Daoy (cell line): ENCODE measurements at places on chromosomes 3 and 15.

DNA sequence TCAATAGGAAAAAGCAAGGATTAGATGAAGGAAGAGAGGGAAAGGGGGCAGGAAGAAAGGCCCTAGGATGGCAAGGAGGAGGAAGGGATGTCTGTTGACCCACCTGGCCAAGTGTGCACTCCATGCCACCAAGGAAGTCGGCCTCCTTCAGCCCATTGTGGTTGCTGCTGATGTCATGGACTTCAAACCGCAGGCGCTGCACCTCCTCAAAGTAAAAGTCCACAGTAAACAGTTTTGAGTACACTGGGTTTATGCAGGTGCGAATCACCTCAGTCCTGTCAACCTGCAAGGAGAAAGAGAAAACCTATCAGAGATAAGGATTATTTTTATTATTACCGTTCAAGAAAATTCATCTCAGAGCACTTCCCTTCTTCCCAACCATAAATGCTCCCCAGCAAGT, 220.6 kb upstream of the MRPL3 start:
- no peak for DNase-seq

- DNase-seq: no peak
Observed at GRCh38 chr3:194176274-194176991, 40.5 kb downstream of the HES1 start.

DNA sequence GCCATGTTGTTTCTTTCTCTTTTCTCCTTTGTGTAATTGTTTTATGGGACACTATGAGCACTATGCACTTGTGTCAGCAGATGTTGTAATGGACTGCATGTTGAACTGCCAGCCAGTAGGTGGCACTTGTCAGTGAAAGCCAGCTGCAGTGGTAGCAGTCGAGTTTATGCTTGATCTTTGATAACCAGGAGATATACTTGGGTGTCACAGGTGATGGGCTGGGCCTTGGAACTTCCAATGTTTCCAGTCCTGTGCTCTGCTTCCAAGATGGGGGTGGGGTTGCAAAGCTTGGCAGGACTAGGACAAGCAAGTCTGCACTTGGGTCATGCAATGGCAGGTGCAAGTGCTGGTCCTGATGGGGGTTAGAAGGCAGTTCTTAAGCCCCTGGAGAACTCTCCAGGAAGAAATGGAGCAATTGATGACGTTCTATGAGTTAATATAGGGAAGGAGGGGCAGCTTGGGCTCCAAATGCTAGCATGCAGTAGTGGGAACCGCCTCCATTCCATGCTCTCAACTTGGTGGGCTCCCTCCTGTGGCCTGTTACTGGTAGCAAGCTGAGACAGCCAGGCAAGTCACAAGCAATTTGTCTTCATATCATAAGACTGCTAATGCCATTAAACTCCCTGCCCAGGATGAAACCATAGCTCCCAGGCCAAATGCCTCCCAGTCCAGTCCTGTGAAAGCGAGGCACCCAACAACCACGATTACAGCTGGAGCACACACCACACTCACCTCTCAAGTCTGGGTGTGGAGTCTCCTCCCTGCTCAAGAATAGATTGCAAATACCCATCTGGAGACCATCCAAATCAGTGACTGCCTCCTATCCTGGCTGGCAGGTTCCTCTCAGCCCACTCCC, 287.2 kb downstream of the CGGBP1 start:
- peak; percentile 9 for DNase-seq

GRCh38 chr15:69793781-69794451, 303.8 kb downstream of the TLE3 start:
- no peak for DNase-seq

DNA sequence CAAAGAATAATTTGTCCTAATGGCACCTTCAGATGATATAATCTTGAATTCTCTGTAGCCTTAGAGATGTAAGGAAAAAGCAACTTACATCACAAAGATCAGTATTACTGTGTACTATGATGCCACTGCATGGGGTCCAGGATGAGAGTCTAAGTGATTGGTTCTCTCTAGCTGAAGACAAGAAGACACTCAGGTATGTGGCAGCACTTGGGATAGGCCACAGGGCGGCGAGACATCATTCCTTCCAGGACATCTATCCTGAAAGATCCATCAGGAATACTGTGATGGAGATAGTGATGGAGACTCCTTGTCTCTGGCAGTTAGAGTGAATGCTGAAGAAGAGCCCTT, 2.5 kb downstream of the CD200 start:
- DNase-seq: no peak

DNA sequence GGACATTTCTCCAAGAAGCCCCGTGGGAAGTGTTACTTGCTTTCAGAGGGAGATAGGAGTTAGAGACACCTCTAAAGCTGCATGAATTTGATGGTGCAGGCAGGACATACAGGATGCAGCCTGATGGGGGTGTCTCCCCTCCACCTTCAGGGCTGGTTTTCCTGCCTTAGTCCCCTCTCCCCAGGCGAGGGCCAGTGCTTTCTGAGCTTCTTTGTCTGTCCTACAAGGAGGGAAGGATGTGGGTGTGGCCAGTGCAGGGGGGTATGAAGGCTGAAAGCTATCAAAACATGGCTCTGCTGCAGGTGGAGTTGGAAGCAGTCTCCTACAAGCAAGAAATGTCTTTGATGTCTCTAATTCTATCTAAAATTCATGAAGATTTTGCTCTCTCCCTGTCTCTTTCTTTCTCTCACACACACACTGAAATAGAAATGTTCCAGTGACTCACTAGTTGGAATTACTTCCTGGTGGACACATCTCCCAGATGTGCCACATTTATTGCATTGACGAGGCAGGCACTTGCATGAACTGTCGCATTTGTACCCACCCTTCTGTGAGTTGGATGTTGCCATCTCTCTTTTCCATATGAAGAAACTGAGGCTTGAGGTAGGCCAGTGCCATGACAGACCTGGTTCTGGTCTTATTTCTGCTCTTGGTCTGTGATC, 13.9 kb upstream of the PODXL2 start:
- DNase-seq: no peak

DNA sequence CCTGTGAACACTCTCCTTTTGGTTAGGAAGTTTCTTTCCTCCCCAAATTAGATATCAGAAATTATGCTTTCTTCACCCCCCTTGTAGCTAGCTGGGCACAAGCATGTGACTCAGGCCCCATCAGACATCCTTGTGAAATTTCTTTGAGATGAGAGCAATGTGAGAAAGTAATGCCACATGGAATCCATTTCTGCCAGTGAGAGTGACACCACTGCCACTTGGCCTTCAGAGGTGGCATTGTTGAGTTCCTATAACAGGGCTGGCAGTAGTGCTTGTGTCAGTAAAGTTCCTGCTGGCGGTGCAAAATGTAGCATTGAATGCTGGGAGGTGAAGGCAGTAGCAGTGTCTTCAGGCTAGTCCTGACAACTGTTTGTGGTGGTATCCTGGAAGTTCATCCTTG, 80.7 kb upstream of the ZNF280D start:
- no peak for DNase-seq

DNA sequence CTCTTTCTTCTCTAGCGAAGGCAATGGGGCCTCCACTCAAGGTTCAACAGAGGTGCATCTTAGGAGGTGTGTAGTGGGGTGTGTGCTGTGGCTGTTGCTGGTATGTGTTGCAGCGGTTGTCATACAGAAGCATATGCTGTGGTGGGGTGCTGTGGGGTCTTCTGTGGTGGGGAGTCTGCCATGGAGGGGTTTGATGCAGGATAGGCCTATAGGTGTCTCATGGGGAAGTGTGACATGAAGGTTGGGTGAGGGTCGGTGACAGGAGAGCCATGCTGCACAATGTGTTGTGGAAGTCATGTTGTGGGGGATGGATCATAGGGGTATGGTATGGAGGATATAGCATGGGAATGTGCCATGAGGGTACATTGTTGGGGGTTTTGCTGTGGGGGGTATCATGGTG, 20.3 kb downstream of the NMNAT3 start:
- no peak for DNase-seq

DNA sequence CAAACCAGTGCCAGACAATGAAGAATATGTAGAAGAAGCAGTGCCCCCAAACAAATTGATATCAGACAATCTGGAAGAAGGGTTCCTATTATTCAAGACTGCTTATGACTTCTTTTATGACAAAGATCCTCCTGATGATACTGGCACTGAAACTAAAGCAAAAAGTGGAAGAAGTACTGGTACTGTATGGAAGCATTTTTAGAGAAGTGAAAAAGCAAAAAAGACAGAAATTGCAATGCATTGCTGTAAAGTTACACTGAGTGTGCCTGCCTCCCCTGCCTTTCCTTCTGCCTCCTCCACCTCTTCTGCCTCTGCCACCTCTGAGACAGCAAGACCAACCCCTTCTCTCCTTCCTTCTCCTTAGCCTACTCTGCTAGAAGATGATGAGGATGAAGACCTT, 167.6 kb downstream of the PLCL2 start:
- no peak for DNase-seq

DNA sequence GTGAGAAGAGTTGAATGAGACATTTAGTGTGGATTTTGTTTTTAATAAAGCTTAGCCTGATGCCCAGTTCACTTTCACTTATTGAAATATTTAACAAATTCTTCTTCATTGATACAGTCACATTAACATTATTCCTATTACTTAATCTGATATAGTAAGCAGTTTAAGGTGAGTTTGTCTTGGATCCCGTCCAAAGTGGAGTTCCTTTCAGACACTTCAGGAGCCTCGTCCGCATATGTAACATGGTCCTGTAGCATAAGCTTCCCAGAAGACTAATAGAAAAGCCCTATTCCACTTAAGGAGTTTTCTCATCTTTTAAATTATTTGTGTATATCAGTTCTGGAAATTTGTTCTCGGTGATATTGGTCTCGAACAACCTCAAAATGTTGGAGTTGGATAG, 39.7 kb upstream of the MLF1 start:
- DNase-seq: no peak

- peak; percentile 81 for DNase-seq
Observed at GRCh38 chr3:124559846-124560574, 170.2 kb upstream of the UMPS start.

- DNase-seq: no peak
Observed at GRCh38 chr15:40281801-40282146, 1.1 kb downstream of the ANKRD63 start.

- no peak for DNase-seq
Observed at GRCh38 chr15:41292521-41292920, 39.9 kb downstream of the OIP5 start.

- DNase-seq: no peak
Observed at GRCh38 chr3:3170998-3171397, 8.5 kb downstream of the CRBN start.

GRCh38 chr3:73110530-73110929, 49.1 kb downstream of the EBLN2 start:
- DNase-seq: no peak

GRCh38 chr15:76252249-76252648, 59.0 kb downstream of the ETFA start:
- no peak for DNase-seq

DNA sequence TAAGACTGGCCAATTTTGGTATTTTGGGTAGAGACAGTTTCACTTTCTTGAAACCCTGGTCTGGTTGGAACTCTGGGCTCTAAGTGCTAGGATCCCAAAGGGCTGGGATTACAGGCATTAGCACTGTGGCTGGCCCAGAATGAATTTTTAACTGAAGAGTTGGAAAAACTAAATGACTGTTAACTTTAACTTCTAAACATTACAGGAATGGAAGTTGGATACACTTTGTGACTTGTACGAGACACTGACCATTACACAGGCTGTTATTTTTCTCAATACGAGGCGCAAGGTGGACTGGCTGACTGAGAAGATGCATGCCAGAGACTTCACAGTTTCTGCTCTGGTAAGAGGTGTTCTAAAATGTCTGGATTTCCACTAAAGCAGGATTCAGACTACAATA, 3.5 kb downstream of the EIF4A2 start:
- no peak for DNase-seq

GRCh38 chr3:111521891-111522290, 20.1 kb upstream of the CD96 start:
- DNase-seq: peak; percentile 46
